HFFc6 (cell line): ENCODE measurements at places on chromosomes 5 and 9. TPM values are rescaled to one million over a fixed set of nuclear protein-coding genes. Genes with fewer than 3 reads are reported as not detected.

The C7 gene
- not detected in 3 replicates for total RNA-seq

The GARNL3 gene
- 0.55 to 0.69 TPM (median 0.62 TPM) in 3 replicates for total RNA-seq

The CERCAM gene
- total RNA-seq: 125 and 163 TPM in 2 replicates

The HMMR gene
- total RNA-seq: 16.2 to 32.5 TPM (median 30.1 TPM) in 3 replicates

The GHR gene
- total RNA-seq: 1.3 and 2.1 TPM in 2 replicates

The FGF18 gene
- total RNA-seq: 0.16 TPM in 1 of 3 replicates, not detected in the others

The SLC25A2 gene
- total RNA-seq: 0.15 TPM in 1 of 3 replicates, not detected in the others

The FOXD4L5 gene
- total RNA-seq: not detected in 3 replicates

The OBP2B gene
- total RNA-seq: not detected in 3 replicates

The GFPT2 gene
- total RNA-seq: 0.99 to 4.8 TPM (median 2.8 TPM) in 3 replicates

The NR2F1-AS1 gene
- 20.5 to 24.5 TPM (median 21.6 TPM) in 3 replicates for total RNA-seq

The PLAC8L1 gene
- 0.36 TPM in 1 of 3 replicates, not detected in the others for total RNA-seq

The CCDC183 gene
- total RNA-seq: 0.40 and 0.42 TPM in 2 replicates

The ECM2 gene
- 0.18 and 0.34 TPM in 2 replicates for total RNA-seq

The PCDHB3 gene
- 0.28 to 0.57 TPM (median 0.49 TPM) in 3 replicates for total RNA-seq

The TMEM171 gene
- 1.3 and 1.7 TPM in 2 replicates for total RNA-seq

The C8G gene
- 0.75 to 1.4 TPM (median 1.1 TPM) in 3 replicates for total RNA-seq

The F12 gene
- 0.65 to 1.3 TPM (median 1.1 TPM) in 3 replicates for total RNA-seq

The CATSPER3 gene
- 0.14 to 0.29 TPM in 2 of 3 replicates, not detected in the other for total RNA-seq

- DNase-seq: no peak
Measured at GRCh38 chr5:53418409-53418808, 62.0 kb upstream of the FST start.

DNA sequence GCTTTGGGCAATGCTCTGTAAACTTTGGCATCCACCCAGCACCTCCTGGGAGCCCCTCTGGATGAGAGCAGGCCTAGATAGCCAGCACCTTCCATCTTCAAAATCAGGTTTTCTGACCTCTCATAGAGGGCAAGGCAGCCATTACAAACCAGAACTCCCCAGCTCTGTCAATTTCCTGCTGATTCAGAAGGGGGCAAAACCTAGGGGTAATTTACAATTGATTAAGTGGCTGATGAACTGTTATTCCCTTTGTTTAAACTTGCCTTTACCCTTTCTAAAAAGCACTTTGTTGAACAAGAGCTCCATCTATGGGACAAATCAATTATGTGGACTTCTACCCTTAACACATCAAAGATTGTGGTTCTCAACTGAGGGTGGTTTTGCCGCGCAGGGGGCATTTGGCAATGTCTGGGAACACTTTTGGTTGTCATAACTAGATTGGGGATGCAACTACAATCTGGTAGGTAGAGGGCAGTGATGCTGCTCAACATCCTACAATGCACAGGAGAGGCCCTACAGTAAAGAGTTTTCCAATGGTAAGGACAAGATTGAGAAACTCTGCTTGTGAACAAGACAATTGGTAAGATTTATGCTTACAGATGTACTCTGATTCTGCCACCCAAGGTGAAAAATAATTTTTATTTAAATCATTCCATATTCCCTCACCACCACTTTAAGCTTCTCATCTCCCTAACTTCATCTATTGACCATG, 184.1 kb downstream of the MARCHF11 start:
- peak; percentile 38 for DNase-seq

DNA sequence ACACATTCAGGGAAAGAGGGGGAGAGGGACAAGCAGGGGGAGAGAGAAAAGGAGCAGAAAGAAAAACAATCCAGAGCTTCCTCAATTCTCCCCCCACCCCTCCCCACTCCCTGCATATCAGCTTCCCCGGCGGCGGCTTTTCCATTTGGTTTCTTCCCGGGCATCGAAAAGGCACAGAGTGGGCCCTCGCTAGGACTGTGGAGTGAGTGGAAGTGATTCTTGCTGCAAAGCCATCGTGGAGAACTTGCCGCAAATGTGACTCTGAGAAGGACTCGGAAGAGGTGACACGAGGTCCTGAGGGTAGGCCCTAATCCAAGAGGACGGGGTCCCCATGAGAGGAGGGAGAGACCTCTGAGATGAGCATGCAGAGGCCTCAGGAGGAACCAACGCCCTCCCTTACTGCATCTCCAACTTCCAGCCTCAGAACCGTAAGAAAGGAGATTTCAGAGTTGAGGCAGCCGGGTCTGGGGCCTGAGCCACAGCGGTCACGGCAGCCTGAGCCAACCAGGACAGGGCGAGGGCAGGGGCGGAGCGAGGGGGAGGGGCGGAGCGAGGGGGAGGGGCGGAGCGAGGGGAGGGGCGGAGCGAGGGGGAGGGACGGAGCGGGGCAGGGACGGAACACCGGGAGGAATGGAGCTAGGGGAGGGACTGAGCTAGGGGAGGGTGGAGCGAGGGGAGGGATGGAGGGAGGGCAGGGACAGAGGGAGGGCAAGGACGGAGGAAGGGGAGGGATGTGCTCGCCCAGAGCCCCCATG, 21.2 kb upstream of the SARDH start:
- DNase-seq: no peak

- peak; percentile 5 for DNase-seq
Measured at GRCh38 chr9:37859043-37859442, 44.9 kb downstream of the SLC25A51 start.

GRCh38 chr5:67363180-67363709, 166.6 kb upstream of the CD180 start:
- no peak for DNase-seq

GRCh38 chr5:89967771-89968444, 441.6 kb downstream of the CETN3 start:
- DNase-seq: no peak

DNA sequence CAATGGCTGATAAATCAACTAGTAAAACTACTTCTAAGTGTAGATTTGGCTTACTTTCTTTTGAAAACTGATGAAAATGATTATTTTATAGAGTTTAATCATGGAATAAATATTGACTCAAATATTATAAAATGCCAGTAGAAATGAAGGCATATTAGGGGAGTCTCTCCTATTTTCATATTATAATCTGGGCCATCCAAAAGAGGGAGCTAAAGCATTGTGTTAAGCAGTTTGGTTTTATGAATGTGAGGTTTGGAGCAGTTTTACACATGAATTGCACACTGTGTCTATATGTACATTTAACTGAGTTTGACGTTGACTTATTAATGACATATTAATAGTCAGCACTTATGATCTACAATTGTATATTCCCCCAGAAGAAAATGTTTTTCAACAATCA, 17.4 kb downstream of the CDH9 start:
- peak; percentile 11 for DNase-seq

- DNase-seq: no peak
Measured at GRCh38 chr9:131715906-131716305, 24.0 kb downstream of the RAPGEF1 start.

GRCh38 chr9:99628849-99629620, 192.7 kb upstream of the NR4A3 start:
- DNase-seq: no peak

- DNase-seq: no peak
Measured at GRCh38 chr9:86703346-86703745, 244.0 kb downstream of the GAS1 start.

GRCh38 chr9:128124451-128124850, 3.1 kb downstream of the PTGES2 start:
- no peak for DNase-seq

- DNase-seq: no peak
Measured at GRCh38 chr5:23631302-23632045, 124.1 kb downstream of the PRDM9 start.

- peak; percentile 71 for DNase-seq
Measured at GRCh38 chr5:56710826-56711590, 104.3 kb upstream of the MAP3K1 start.

DNA sequence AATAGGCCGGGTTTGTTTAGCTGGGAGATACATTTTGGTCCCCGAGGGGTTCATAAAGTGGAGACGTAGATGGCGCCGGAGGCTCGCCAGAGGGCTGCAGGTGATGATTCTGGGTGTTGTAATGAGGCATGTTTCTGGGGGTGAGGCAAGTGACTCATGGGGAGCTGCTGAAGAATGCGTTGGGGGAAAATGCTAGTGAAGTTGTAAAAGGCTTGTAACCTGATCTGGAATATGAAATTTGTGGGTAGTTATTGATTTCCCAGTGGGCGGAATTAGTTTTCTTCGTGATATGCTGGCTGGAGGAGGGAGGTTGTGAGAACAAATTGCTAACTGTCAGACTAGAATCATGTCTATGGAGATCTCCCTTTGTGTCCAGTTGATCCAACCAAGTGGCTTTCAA, 158.3 kb downstream of the DOCK2 start:
- DNase-seq: peak; percentile 32

DNA sequence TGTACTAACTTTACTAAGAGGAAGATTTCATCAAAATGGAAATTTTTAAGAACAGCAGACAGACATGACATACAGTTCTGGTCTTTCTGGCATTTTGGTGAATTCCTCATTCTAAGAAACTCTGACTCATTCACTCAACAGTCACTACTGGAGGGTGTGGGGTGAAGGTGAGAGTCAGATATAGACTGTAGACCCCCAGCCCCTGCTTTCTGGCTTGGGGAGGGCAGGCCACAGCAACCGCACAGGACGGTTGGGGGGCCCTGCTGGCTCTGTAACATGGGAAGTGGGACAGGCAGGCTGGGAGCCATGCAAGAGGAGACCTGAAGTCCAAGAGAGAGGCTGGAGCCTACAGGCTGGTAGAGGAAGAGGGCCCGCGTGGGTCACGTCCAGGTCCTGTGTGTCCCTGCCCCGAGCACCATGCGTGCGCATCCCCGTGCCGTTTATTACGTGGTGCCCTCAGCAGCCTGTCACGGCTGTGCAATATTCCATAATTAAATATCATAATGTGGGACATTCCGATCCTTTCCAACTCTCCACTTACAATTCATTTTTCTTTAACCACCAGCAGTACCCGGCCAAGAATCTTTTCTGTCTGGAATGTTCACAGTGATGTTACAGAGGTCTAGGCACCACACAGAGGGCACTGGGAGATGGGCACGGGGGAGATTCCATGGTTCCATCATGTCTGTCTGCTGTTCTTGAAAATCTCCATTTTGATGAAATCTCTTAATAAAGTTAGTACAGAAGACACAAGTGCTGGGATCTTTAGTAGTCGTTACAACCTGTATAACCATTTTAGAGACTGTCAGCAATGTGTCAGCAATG, 75.5 kb downstream of the SEMA4D start:
- DNase-seq: peak; percentile 12

DNA sequence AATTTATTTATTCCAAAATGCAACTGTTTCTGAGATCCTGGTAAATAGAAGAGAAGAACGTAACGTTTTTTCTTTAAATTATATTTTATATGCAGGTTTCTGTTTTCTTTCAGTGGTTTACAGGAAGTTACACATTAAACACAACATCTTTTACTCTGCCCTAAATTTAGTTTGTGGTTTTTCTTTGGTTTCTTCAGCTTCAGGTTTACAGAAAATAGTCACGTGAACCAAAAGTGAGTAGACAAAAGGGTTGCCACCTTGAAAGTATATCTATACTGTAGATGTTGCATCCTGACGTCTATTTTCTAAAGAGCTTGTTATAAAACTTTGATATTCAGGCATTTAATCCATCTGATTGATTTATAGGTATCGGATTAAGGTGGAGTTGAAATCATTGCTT, 1236.6 kb downstream of the MAT2B start:
- no peak for DNase-seq

DNA sequence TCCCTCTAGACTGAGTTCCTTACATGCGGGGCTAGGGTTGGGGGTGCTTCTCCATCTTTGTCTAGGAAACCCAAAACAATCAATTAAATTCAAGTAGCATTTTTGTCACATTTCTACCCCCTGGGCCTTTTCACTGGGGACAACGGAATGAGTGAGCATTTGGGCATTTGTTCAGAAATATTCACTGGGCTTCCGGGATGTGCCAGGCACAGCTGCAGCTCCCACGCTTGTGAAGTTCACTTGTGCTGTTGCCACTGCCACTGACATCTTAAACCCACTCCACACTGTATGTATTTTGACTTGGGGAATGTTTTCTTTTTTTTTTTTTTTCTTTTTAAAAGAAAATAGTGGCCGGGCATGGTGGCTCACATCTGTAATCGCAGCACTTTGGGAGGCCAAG, 31.6 kb downstream of the DUSP1 start:
- DNase-seq: no peak

DNA sequence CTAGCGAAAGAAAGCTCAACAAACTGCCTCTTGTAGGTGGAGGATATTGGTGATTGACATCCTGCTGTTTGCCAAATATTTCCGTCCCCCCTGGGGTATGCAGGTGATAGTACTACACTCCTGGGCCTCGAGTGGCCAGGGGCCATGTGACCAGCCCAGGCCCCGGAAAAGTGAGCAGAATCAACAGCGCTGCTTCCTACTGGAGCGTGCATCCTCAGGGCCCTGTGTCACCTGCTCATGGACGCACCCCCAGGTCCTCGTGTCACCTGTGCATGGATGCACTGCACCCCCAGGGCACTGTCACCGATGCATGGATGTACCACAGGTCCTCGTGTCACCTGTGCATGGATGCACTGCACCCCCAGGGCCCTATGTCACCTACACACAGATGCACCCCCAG, 43.8 kb downstream of the ADAMTS16 start:
- no peak for DNase-seq

GRCh38 chr9:6214903-6215302, 704 bp upstream of the IL33 start:
- no peak for DNase-seq

DNA sequence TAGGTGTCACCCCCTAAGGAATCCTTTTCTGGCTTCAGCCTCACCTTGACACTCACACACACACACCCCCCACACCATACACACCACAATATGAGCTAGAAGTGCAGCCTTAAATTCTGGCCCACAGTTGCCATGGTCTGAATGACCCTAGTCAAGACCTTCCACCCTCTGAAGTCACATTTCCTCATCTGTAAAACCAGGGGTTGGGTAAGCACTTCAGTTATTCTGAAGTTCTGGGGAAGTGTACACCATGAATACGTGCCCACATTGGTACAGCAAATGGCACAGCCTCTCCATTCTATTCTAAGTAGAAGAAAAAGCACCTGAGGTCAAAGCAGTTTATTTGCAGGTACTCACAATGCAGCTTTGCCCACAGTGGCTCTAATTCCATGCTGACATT, 372.8 kb upstream of the KLF4 start:
- DNase-seq: no peak

- no peak for DNase-seq
Measured at GRCh38 chr9:22255337-22255736, 191.3 kb upstream of the DMRTA1 start.

DNA sequence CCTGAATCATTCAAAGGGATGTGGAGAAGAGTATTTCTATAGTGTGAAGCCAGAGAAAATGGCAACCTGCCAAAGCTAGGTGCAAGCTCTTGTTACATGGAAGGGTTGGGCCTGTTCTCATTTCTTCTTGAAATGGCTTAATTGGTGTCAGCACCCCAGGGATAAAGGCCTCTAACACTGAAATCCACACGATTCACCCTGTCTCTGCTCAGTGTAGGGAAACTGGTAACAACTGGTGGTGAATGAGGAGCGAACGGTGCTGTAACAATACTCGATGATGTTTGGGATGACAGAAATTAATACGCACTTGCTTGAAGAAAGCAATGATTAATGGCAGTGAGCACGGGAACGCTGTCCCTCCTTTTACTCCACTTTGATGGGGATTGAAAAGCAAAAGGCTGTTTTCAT, 16.2 kb downstream of the PBX3 start:
- DNase-seq: no peak
